Upper lobe of left lung (tissue), 6 donors: ENCODE measurements at places on chromosomes 7 and 10. TPM values are rescaled to one million over a fixed set of nuclear protein-coding genes. Genes with fewer than 3 reads are reported as not detected.

The NUP205 gene
- 27.4 TPM for total RNA-seq

The MYO3A gene
- total RNA-seq = not detected

The INTS1 gene
- 215 TPM for total RNA-seq

The VIPR2 gene
- total RNA-seq = not detected

The HOXA2 gene
- 3.0 TPM for total RNA-seq

The HOXA6 gene
- total RNA-seq = 5.8 TPM

The VAX1 gene
- not detected for total RNA-seq

The LIPF gene
- total RNA-seq = not detected
